ENCODE measurements at places on chromosomes 1 and 21. TPM values are rescaled to one million over a fixed set of nuclear protein-coding genes. Genes with fewer than 3 reads are reported as not detected.

- H3K4me1 ChIP-seq, result peaks cover 2% of the 10 kb centered on the region
- no peak overlapping the region for H3K4me3 ChIP-seq
- DNase-seq, result no peak
These were observed 10.8 kb upstream of the NFASC start for GRCh38 chr1:204859861-204860267.

- H3K4me1 ChIP-seq, result peaks cover 5% of the 10 kb centered on the region
- H3K27me3 ChIP-seq, result no peaks in the 10 kb centered on the region
- H3K27ac ChIP-seq, result no peak overlapping the region
These were observed 6.5 kb upstream of the SDHB start for GRCh38 chr1:17060306-17060749.

GRCh38 chr1:182181167-182181572 is 119.7 kb upstream of the ZNF648 start:
- no peak overlapping the region for H3K4me3 ChIP-seq
- DNase-seq, result no peak
- H3K27me3 ChIP-seq, result no peaks in the 10 kb centered on the region
- no peak overlapping the region for H3K27ac ChIP-seq

GOLT1A gene
- 7.5 TPM for total RNA-seq

GRCh38 chr1:240235521-240236288 is 144.0 kb downstream of the FMN2 start:
- no peak overlapping the region for H3K27ac ChIP-seq
- no peaks in the 10 kb centered on the region for H3K4me1 ChIP-seq
- no peaks in the 10 kb centered on the region for H3K27me3 ChIP-seq
- no peak for DNase-seq
- H3K36me3 ChIP-seq, result no peaks in the 10 kb centered on the region
- no peak overlapping the region for H3K4me3 ChIP-seq

GRCh38 chr1:86616871-86617270 is 70.0 kb downstream of the CLCA4 start:
- no peaks in the 10 kb centered on the region for H3K36me3 ChIP-seq
- H3K27ac ChIP-seq, result no peak overlapping the region
- no peak overlapping the region for H3K4me3 ChIP-seq
- H3K4me1 ChIP-seq, result no peaks in the 10 kb centered on the region
- no peaks in the 10 kb centered on the region for H3K27me3 ChIP-seq

ERRFI1 gene
- total RNA-seq, result 46.1 TPM

RNF186 gene
- not detected for total RNA-seq

GRCh38 chr1:163170975-163171676 is 31.6 kb downstream of the RGS5 start:
- no peak for DNase-seq
- no peaks in the 10 kb centered on the region for H3K27me3 ChIP-seq
- H3K4me3 ChIP-seq, result no peak overlapping the region
- H3K27ac ChIP-seq, result no peak overlapping the region
- no peaks in the 10 kb centered on the region for H3K36me3 ChIP-seq

DNA sequence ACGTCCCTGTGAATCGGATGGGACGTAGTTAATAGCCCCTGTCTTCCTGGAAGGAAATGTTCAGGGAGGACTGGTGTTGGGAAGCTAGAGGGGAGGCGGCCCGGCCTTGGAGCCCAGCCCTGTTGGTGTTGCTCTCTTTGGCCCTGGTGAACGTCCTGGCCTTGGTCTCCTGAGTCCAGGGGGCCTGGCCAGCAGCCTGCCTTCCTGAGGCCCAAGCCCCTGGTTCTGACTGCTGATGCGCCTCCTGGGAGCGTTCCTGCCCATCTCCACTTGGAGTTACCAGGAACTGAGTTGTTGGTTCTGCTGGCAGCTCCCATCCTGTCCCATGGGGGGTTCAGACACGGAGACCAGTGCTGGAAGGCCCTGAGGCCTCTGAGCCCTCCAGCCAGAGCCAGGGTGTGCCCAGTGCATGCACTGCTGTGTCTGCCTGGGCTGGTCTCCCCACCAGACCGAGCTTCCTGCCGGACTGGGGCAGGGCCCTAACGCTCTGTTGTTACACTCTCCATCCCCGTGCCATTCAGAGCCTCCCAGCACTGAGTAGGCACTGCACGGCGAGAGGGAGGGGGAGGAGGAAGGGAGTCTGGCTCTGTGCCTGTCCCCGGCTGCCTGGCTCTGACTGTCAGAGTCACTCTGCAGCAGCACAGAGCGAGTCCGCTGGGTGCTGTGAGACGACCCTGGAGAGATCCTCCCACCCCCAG is 382.5 kb upstream of the VAMP3 start:
- H3K27me3 ChIP-seq, result no peaks in the 10 kb centered on the region
- peak; percentile 49 for DNase-seq
- no peak overlapping the region for H3K27ac ChIP-seq
- H3K4me3 ChIP-seq, result no peak overlapping the region

CHODL gene
- 0.73 TPM for total RNA-seq

- no peak overlapping the region for H3K4me3 ChIP-seq
- H3K27ac ChIP-seq, result no peak overlapping the region
- no peak for DNase-seq
- H3K36me3 ChIP-seq, result peaks cover 18% of the 10 kb centered on the region
These were observed 19.4 kb downstream of the PRPF38A start for GRCh38 chr1:52423771-52424170.

GRCh38 chr1:149845416-149845815 is 54.0 kb upstream of the BOLA1 start:
- no peaks in the 10 kb centered on the region for H3K4me1 ChIP-seq
- DNase-seq, result peak; percentile 54
- H3K4me3 ChIP-seq, result peak overlapping the region; percentile 91
- H3K27ac ChIP-seq, result peak overlapping the region; percentile 4
- no peaks in the 10 kb centered on the region for H3K36me3 ChIP-seq
- H3K27me3 ChIP-seq, result no peaks in the 10 kb centered on the region

PDE4B gene
- total RNA-seq, result 13.9 TPM

EEIG2 gene
- total RNA-seq, result 20.1 TPM

SNAP47 gene
- total RNA-seq, result 42.2 TPM

DNA sequence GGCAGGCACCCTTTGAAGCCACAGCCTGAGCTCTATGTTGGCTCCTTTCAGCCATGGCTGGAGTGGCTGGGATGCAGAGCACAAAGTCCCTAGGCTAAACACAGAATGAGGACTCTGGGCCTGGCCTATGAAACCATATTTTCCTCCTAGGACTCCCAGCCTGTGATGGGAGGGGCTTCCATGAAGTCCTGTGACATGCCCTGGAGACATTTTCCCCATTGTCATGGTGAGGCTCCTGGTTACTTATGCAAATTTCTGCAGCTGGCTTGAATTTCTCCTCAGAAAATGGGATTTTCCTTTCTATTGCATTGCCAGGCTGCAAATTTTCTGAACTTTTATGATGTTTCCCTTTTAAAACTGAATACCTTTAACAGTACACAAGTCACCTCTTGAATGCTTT is 61.3 kb downstream of the VCAM1 start:
- no peak overlapping the region for H3K27ac ChIP-seq
- DNase-seq, result no peak
- H3K36me3 ChIP-seq, result no peaks in the 10 kb centered on the region
- no peaks in the 10 kb centered on the region for H3K27me3 ChIP-seq

All from H1 (cell line).